NCI-H1092 (cell line): ENCODE measurements at places on chromosomes 1 and 21.
A peak's percentile ranks its signal among the peaks of the same experiment; 100 is the strongest.

- DNase-seq, result no peak
Measured at GRCh38 chr1:183630748-183631147, 4.8 kb downstream of the ARPC5 start.

DNA sequence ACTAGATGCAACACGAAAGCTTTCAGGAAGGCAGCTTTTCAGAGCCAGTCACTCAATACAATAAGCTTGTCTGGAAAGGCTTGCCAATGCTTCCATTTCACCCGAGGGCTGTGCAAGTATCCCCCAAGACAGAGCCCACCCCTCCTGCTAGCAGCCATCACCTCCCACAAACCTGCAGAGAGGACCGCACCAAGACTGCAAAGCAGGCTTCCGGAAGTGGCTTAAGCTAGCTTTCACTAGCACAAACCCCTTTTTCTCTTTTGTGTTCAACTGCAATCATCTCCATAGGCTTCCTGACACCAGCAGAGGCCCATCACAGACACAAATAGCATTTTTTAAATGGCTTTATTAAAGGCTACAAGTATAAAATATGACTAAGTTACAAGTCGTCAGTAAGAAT is 31.5 kb downstream of the C1orf198 start:
- DNase-seq, result no peak

DNA sequence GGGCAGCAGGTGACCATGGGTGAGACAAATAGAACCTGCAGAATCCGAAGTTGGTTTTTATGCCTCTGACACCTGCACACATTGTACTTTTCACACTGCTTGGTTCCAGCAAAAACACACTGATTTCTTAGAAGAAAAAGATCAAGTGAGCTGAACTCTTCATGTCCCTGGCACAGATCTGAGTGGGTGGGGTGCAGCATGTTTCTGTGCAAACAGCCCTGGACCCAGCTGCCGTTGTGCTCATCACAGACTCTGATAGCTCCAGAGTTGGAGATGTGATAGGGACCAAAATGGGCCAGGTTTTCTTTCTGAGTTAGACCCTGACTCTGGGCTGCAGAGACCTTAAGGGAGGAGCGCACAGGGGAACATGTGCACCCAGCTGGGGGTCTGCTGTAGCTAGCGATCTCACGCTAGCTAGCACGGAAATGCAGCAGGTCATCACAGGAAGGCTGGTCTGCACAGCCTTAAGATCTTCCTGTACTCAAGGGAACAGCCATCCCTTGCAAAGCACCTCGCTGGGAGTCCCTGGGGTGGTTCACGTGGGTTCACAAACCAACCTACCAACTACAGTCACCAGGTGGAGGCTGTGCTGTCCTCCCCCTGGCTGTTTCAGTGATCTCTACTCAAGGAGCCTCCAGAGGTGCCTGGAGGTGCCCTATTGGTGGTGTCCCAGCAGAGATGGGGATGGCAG is 291.1 kb downstream of the PTPRU start:
- DNase-seq, result no peak

GRCh38 chr1:244802041-244802440 is 33.4 kb upstream of the COX20 start:
- DNase-seq, result no peak

DNA sequence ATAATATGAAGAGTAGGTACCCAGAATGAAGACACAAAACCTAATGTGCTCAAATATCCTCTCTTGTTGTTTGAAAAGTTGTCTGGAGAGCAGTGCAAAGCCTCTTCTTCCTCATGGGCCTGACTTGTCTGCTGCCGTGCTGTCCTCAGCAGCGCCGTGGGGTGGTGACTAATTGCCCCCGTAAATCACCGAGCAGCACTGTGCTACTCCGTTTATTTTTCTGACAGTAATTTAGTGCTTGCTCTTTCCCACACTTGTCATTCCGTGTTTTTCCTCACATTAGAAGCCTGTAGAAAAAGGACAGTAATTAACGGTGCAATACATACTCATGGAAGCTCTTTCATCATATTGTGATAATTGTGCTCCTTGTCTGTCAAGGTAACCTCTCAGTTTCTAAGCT is 114.8 kb upstream of the BARHL2 start:
- no peak for DNase-seq

GRCh38 chr1:70075761-70076160 is 129.6 kb downstream of the LRRC40 start:
- no peak for DNase-seq

GRCh38 chr1:47754221-47754620 is 243.0 kb downstream of the TRABD2B start:
- no peak for DNase-seq

- no peak for DNase-seq
Measured at GRCh38 chr1:59071876-59072582, 224.9 kb upstream of the FGGY start.

GRCh38 chr1:188050250-188050649 is 1221.5 kb downstream of the PLA2G4A start:
- DNase-seq, result no peak

DNA sequence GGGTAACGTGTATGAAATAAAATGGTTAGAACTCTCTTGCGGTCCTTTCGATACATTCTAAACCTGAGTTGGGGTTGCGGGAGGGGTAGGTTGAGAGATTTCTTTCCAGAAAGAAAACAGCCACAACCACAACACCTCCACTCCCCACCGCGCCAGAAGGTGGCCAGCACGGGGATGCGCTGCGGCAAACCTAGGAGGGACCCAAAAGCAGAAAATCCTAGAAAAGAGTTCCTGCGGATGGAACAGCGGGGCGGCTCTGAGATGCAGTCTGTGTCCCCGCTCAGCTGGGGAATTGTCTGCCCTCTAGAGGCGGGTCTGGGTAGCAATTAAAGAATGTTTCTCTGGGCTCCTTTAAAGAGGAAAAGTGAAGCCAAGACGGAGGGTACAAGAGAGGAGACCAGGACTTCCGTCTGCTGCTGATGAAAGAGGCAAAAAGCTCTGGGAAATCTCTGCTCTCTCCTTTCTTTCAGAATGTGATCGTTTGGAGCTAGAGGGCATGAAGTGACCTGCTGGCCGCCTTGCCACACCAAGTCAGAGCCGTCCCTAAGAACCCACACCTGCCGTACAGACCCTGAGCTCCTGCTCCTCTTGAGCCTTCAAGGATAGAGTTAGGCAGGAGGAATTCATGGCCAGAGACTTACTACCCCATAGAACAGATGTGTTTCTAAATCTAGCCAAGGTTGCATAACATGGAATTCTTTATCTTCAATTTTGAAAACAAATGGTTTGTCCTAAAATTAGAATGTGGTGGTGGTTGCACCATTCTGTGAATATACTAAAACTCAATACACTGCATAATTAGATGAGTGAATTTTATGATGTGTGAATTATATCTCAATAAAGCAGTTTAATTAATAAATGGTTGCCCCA is 46.5 kb upstream of the COA6 start:
- DNase-seq, result peak; percentile 42

DNA sequence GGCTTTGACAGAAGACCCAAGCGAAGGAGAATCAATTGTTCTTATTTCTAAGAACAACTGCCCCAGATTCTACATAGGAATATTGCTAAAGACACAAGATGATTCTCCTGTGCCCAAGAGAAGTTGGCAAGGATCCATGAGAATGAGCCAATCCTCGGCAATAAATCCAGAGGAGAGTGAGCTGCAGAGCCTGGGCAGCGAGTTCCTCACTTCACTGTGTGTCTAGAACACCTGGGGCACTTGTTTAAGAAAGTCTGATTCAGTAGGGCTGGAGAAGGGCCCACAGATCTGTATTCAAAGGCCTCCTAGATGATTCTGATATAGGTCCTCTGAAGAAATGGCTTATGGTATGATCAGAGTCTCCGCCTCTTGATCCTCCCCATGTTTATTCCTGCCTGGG is 31.8 kb downstream of the GADD45A start:
- no peak for DNase-seq

- DNase-seq, result no peak
Measured at GRCh38 chr1:119101563-119101962, 38.9 kb downstream of the WARS2 start.

GRCh38 chr1:203649999-203650836 is 23.6 kb downstream of the ATP2B4 start:
- peak; percentile 55 for DNase-seq

DNA sequence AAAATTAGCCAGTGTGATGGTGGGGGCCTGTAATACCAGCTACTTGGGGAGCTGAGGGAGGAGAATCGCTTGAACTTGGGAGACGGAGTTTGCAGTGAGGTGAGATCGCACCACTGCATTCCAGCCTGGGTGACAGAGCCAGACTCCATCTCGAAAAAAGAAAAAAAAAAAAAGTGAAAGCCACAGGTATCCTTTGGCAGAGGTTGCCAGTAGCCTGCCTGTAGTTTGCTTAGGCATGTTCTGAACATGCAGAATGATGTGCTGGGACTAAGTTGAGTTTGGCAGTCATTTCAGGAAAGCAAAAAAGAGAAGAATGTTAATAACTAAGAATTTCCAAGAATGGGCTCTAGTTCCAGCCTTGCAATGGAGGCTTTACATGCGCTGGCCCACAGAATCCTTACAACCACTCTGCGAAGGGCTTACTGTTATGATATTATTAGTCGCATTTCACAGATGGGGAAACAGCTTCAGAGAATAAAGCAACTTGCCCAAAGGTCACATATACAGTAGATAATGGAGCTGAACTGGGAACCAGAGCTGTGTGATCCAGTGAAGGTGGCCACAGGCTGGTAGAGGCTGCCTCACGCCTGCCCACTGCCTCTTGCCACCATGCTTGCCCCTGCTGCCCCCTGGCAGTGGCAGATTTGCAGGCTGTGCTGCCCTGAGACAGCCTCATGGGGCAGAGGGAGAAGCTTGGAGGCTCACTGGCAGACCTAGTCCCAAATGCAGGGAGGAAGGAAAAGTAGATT is 66.5 kb upstream of the LYST start:
- DNase-seq, result no peak
